SW480 (cell line): ENCODE measurements at places on chromosomes 13 and 19.

DNA sequence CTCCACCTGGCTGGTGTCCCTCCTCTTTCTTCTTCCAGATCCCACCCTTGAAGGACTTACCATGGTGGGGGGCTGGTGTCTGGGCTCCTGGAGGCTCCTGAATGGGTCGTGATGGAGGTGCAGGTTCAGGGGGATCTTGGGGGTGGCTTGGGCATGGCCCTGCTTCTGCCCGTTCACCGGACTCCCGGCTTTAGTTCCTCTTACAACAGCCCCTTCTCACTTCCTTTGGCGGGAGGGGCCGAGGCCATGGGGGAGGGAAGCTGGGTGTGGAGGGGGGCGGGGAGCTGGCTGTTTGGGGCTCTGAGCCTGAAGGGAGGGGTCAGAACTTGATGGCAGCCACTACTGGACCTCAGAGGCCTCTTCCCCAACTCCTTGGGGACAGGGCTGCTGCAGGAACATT is at the start of gene MYO1F:
TSS of gene MYO1F (minus strand) at position 196 of the 400 bp plus-strand sequence. CDS start at position 63, 133 bp downstream.
- DNase-seq: no peak

DNA sequence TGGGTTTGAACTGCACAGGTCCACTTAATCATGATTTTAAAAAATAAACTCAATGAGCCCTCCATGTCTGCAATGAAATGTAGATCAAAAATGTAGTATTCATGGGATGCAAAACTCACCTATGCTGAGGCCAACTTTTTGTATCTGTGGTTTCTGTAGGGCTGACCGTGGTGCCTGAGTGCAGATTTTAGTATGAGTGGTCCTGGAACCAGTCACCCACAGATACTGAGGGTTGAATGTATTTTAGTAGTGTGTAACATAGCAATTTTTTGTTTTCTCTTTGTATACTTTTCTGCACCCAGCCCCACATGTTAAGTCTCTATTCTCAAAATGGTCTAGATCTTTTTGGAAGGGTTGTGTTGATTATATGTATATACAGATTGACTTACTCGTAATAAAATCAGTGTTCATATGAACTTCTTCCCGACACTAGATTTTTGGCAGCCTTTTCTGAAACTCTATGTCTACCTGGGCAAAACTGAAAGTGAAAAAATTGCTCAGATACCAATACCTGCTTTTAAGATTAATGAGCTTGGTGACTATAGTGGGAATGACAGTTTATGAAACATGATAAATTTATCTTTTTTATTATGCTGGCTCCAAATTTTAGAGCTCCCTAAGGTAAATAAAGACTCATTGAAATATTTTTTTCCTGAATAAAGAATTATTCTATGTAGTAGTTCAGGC is 51.6 kb downstream of the DNAJC15 start:
- no peak for DNase-seq

DNA sequence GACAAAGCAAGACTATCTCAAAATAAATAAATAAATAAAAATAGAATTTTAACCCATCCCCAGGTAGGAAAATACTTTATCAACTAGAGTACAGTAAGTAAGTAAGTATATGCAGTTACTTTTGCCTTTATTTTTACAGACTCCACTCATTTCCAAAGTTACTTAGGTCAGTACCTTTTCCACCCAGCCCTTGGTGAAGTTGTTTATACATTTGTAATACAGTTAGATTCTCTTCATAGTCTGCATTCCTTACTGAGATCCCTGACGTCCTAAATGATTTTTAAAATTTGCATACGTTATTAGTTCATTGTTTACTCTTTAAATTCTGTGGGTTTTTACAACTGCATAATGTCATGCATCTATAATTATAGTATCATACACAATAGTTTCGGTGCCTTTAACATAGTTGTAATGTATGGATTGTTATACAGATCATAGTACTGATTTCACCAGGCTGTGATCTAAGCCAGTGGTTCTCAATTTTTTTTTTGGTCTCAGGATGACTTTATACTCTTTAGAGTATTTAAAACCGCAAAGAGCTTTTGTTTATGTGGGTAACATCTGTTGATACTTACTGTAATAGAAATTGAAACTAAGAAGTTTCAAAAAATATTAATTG is 10.4 kb downstream of the SETDB2 start:
- no peak for DNase-seq

DNA sequence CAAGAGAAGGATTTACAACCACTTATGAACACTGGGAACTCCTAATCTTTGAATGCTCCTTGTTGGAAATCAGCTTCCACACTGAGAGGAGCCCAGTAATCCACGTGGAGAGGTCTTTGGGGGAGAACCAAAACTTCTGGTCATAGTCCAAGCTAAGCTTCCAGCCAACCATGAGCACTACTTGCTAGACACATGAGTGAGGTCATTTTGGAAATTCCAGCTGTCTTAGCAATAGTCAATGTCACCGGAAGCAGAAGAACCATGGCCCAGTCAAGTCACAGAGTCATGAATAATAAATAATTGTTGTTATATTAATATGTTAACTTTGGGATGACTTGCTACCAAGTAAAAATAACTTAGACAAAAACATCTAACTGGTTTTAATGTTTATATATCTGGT is 324.9 kb upstream of the SGCG start:
- DNase-seq: no peak

GRCh38 chr13:112062072-112062567 is 4.8 kb upstream of the SOX1 start:
- DNase-seq: no peak
